ENCODE measurements at places on chromosomes 4 and X. TPM values are rescaled to one million over a fixed set of nuclear protein-coding genes. Genes with fewer than 3 reads are reported as not detected.

DNA sequence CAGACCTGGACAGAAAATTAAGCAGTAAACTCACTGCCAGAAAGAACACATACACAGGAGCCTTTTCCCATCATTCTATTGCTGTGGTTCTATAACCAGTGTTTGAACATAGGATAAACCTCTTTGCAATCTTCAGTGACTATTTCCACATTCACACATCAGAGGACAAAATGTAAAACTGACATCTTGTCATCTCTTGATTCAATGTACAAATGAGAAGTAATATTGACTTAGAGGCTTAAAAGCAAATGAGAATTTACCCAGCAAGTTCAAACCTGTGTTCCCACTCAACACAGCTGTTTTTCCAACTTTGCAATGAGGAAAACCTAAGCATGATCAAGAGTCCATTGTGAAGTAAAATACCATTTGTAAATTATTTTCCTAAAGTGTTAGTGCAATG, 307.1 kb upstream of the CPXCR1 start:
- no peak overlapping the region for H3K4me3 ChIP-seq
- no peak for DNase-seq
- H3K4me1 ChIP-seq: no peaks in the 10 kb centered on the region
- H3K36me3 ChIP-seq: no peaks in the 10 kb centered on the region

- H3K4me1 ChIP-seq: peaks cover 4% of the 10 kb centered on the region
- peaks cover 25% of the 10 kb centered on the region for H3K27me3 ChIP-seq
- peak; percentile 24 for DNase-seq
- no peak overlapping the region for H3K27ac ChIP-seq
These were observed 134.0 kb downstream of the COL4A6 start for GRCh38 chrX:108304210-108304609.

The SLC4A4 gene
- not detected for total RNA-seq

GRCh38 chr4:33772582-33772981, 2471.7 kb downstream of the ARAP2 start:
- no peak overlapping the region for H3K27ac ChIP-seq
- H3K4me1 ChIP-seq: no peaks in the 10 kb centered on the region
- DNase-seq: no peak
- H3K36me3 ChIP-seq: no peaks in the 10 kb centered on the region

GRCh38 chr4:145797278-145797677, 117.3 kb downstream of the C4orf51 start:
- DNase-seq: no peak
- H3K4me1 ChIP-seq: no peaks in the 10 kb centered on the region
- no peaks in the 10 kb centered on the region for H3K36me3 ChIP-seq
- H3K4me3 ChIP-seq: no peak overlapping the region
- H3K27me3 ChIP-seq: no peaks in the 10 kb centered on the region

The AVPR2 gene
- not detected for total RNA-seq

GRCh38 chr4:13783800-13784411, 156.4 kb upstream of the BOD1L1 start:
- H3K4me3 ChIP-seq: no peak overlapping the region
- H3K27me3 ChIP-seq: no peaks in the 10 kb centered on the region
- H3K36me3 ChIP-seq: no peaks in the 10 kb centered on the region
- H3K27ac ChIP-seq: no peak overlapping the region
- DNase-seq: no peak

GRCh38 chr4:88244816-88245579, 39.4 kb downstream of the PPM1K start:
- H3K4me1 ChIP-seq: no peaks in the 10 kb centered on the region
- no peaks in the 10 kb centered on the region for H3K27me3 ChIP-seq
- H3K36me3 ChIP-seq: peaks cover 6% of the 10 kb centered on the region
- H3K4me3 ChIP-seq: no peak overlapping the region
- DNase-seq: no peak

The BTK gene
- not detected for total RNA-seq

All from MCF 10A (cell line).